ENCODE measurements at places on chromosomes 2 and 18.

- DNase-seq: no peak
These were observed 120.3 kb downstream of the GLI2 start for GRCh38 chr2:120855855-120856405.

DNA sequence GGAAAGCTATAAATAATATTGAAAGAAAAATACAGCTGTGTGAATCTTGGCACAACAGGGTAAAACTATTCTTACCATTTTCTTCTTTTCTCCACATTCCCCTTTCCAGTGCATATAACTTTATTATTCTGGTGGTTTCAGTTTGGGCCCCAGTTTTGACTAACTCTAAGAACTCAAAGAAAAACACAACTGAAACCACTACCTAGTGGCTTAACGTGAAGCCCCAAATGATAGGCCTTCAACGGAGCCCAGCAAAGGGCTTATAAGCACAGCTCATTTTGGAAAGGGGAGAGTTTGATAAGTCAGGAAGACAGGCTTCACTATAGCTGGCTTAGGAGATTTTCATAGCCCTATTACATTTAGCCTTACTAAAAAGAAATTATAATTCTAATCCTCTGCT is 62.4 kb downstream of the PPP1R1C start:
- DNase-seq: no peak

DNA sequence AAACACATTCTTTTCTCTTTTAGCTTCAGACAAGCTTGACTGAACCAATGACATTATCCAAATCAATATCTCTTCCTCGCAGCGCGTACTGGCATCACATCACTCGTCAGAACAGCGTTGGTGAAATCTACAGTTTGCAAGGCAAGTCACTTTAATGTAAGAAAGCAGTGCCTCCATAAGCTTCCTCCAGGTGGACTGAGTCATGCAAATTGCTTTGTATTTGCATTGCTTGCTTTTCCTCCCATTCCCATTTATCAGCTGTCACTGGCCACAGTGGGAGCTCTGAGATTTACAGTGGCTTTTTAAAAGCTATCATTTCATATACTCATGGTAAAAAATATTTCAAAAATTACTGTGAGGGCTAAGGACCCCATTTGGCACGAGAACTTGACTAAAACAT is 189.9 kb downstream of the CD226 start:
- no peak for DNase-seq

- no peak for DNase-seq
These were observed 31.3 kb upstream of the RAPGEF4 start for GRCh38 chr2:172704072-172704936.

DNA sequence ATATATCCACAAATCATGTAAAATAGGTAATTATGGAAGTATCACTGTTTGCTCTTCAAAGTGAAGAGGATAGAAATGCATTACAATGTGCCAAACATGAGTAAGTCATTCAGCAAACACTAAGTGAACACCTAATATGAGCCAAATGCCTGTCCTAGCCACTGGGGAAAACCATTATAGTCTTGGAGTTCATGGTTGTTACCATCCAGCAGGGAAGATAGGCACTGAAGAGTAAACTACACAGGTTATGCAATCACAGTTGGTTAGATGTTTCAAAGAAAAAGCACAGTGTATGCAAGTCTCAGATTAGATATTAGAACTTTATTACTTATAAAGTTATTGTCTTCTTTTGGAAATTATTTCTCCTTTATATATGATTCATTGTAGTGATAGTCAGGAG is 3.9 kb upstream of the SERPINB2 start:
- DNase-seq: no peak

GRCh38 chr2:38315707-38316333 is 61.3 kb downstream of the ATL2 start:
- peak; percentile 43 for DNase-seq

- DNase-seq: peak; percentile 69
These were observed 146.1 kb upstream of the SESTD1 start for GRCh38 chr2:179410552-179411356.

DNA sequence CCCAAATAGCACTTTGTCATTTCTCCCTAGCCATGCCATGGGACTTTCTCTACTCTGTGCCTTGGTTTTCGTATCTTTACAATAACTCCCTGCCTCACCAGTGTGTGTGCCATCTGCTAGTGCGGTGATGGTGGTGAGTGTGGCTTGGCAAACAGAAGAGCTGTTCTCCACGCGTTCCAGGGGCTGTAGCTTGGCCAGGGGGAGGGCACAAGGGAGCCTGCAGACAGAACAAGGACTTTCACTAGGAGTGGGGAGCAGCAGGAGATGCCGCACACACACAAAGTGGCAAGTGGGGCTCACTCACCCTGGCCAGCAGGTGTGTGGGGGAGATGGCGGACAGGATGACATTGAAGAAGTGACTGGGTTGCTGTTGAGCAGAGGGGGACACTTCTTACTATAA is 196.9 kb downstream of the HAUS1 start:
- DNase-seq: no peak

- DNase-seq: no peak
These were observed 206.7 kb upstream of the RBBP8 start for GRCh38 chr18:22726469-22726868.

- DNase-seq: no peak
These were observed 228.8 kb downstream of the VAPA start for GRCh38 chr18:10142496-10143160.

DNA sequence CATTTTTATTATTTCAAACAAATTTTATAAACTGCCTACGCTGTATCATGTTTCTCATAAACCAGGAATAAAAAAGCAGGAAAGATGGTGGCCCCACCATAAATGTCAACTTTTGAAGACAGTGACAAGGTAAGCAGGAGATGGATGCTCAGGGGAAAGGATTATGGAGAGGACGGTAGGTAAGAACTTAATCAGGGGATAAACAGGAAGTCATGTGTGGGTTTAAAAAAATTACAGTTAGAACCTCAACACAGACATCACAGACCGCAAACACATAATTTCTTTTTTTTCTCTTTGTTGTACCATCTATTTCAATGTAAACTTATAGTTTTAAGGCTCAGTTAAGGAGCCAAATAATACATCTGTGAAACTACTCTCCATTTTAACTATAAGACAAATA is 575.2 kb upstream of the SLC8A1 start:
- peak; percentile 15 for DNase-seq

GRCh38 chr2:187915810-187916209 is 361.6 kb upstream of the TFPI start:
- no peak for DNase-seq

- DNase-seq: no peak
These were observed 16.8 kb downstream of the AOX1 start for GRCh38 chr2:200602584-200602983.

GRCh38 chr18:74531043-74531442 is 3.3 kb upstream of the CNDP1 start:
- no peak for DNase-seq

DNA sequence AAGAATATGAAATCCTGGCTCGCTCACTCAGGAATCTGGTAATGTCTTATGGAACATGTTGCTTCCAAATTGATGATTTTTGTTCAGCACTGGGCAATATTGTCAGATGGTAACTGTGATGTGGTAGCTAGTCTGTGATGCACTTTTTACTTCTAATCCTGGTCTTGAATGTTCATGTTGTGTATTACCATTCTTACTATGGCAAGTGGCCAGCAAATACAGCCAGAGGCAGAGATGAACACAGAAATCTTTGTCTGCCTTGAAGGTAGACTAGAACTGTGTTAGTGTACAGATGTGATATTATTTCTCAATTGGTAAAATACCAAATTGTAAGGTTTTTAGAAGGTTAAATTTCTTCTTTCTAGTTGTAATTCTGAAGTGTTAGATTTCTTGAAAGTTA is 83.3 kb downstream of the UBE2E3 start:
- no peak for DNase-seq

GRCh38 chr2:224038049-224038829 is 847 bp downstream of the SERPINE2 start:
- DNase-seq: peak; percentile 38

DNA sequence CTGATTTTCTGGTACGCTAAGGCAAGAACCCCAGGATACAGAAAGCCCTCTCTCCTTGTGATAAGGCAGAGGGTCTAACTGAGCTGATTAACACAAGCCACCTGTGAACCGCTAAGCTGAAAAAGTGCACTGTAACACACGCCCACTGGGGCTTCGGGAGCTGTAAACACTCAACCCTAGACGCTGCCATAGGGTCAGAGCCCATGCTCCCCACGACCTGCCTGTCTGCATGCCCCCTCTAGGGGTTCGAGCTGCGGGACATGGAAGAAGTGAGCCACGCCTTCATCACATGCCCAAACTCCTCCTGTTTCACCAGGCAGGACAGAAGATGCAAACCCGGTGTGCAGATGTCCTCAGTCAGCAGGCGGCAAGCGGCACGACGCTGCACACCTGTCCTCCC is 173.9 kb upstream of the RAB12 start:
- no peak for DNase-seq

GRCh38 chr2:62741127-62741526 is 35.6 kb downstream of the EHBP1 start:
- peak; percentile 69 for DNase-seq

DNA sequence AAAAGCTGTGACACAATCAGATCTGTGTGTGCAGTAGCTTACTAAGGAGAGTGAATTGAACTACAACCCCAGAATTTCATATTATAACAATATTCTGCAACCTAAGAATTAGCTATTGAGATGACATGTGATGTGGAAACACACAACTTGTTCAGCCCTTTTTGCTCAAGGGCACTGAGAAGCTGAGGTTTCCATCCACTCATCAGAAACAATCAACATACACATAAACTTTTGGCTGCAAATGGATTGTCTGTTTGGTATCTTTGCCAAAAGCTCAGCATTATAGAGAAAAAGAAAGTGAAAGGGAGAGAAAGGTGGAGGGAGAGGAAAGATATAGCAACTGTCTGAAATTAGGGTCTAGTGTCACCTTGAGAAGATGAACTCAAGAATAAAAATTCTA is 117.2 kb upstream of the KLF7 start:
- DNase-seq: no peak

DNA sequence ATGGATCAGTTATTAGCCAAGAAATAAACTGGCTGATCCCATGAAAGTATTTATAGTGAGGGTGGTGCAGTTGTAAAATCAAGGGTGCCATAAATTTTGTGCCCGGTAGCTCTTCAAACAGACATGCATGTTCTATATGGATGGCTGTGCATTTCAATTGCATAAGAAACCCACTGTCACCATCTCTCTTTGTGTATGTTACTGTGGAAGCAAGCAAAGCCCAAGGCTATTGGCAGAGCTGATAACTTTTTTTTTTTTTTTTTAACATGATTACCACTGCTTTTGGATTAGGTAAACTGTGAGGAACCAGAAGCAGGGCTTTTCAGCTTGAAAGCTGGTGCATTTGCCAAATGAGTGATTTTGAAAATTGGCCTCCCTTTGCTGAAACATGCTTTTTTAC is 332.6 kb downstream of the SOX11 start:
- no peak for DNase-seq

GRCh38 chr2:229339618-229340017 is 68.5 kb upstream of the PID1 start:
- DNase-seq: no peak

DNA sequence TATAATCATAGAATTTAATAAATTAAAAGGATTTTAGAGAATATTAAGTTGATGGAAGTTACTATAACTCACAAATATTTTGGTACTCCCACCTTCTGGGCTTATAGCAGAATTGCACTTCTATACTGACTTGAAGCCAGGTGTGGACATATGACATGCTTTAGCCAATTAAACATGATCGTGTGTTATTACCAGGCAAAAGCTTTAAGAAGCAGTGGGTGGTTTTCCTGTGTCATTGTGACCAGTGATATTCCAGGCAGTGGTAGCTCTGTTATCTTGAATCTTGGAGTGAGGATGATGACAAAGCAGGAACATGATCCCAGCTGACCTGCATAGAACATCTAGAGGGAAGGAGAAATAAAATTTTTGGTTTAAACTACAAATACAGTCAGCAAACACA is 370.9 kb upstream of the ZEB2 start:
- DNase-seq: peak; percentile 67

- DNase-seq: no peak
These were observed 7.7 kb upstream of the ALPI start for GRCh38 chr2:232448304-232448690.

GRCh38 chr2:37226863-37227262 is 4.5 kb downstream of the CEBPZ start:
- no peak for DNase-seq

DNA sequence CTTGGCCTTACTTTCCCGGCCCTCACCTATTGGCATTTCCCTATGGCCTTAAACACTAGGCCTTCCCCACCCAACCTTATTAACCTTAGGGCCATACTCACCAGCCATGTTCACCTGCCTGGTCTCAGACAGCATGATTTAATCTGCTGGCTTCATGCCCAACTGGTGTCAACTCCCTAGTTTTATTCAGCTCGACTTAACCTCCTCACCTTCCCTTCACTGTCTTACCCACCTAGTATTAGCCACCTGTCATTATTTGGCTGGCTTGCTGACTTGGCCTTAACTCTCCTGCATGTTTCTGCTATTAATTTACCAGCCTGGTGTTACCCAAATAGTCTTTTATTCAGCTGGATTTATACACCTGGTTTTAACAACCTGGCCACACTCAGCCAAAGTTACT is 136.0 kb upstream of the ZSWIM2 start:
- DNase-seq: no peak

DNA sequence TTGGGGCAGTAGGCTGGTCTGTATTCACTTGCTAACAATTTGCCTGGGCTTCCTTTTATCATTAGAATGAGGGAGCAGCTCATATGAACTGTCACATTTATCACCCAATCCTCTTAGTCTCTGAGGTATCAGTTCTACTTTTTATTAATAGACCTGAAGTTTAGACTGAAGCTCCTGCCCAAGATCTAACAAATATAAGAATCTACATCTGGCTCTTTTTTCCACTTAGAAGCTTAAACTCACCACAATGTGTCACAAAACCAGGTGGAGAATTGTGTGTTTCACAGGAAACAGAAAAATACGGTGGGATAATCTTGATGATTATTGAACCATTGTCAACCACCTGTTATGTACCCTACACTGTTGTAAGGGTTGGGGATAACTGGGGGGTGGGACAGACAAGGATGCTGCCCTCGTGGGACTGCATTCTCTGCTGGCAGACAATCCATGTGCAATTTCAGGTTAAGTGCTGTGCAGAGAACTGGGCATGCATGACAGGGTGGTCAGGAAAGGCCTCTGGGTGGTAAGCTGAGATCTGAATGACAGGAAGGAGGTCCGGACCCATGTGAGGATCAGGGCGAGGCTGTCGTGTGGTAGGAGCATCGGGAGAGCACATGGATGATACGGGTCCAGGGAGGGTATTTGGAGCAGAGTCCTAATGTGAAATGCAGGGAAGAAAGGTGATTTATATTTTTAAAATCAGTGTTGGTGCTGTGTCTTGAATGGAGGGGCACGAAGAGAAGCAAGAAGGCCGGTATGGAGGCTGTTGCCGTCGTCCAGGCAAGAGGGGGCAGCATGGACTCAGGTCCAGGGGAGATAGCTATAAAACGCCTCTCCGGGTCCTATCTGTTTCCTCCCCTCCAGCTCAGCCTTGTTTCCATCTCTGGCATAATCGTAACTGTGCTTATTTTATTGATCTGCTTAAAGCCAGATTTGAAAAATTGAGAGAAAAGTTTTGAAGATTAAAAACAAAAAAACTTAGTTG is 17.6 kb downstream of the MYL12B start:
- DNase-seq: no peak

GRCh38 chr18:46289931-46290330 is 185.7 kb downstream of the HAUS1 start:
- DNase-seq: no peak

- no peak for DNase-seq
These were observed 79.7 kb downstream of the AGAP1 start for GRCh38 chr2:235573331-235574221.

GRCh38 chr2:157223624-157224205 is 33.8 kb upstream of the GALNT5 start:
- DNase-seq: no peak
